Hypothalamus (tissue), 51 donors: ENCODE measurements at places on chromosomes 16 and 17.

DNA sequence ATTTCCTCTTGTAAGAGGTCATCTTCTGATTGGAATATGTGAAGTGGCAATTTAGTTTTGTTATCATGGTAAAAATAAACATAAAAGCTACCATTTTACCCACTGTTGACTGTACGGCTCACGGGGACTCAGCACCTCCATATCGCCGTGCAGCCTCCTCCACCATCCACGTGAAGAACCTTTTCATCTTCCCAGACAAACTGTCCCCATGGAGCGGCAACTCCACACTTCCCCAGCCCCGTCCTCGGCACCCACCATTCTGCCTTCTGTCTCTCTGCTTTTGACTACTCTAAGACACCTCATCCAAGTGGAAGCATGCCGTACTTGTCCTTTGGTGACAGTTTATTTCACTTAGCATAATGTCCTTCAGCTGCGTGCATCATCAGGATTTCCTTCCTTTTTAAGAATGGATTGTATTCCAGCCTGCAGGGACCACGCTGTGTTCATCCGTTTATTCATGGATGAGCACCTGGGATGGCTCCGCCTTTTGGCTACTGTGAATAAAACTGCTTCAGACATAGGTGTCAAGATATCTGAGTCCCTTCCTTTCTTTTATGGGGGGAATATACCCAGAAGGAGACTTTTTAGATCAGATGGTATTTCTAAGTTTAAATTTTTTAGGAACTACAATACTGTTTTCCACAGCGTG is 14.3 kb downstream of the FBXO31 start:
- no peak for DNase-seq

GRCh38 chr16:68490358-68490757 is 42.0 kb upstream of the SMPD3 start:
- DNase-seq: no peak

DNA sequence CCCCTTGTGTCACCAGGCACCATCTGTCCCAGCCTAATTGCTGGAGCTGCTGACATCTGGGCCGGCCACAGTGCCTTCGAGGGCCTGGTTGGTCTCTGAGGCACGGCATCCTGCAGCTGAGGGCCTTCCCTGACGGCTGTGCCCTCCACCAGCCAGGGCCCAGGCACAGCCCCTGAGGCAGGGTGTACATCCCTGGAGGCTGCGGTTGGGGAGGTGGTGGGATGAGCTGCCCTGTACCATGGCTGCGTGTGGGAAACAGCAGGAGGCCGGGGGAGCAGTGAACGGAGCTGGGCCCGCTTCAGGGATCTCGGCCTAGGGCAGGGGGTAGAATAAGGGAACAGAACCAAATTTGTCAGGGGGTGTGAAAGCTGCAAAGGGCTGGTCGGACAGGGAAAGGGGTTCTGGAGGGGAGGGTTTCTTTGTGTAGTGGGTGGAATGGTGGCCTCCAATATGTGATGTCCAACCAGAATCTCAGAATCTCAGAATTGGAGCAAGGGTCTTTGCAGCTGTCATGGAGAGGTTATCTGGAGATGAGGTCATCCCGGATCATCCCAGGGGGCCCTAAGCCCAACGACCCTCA is 10.0 kb upstream of the SLC38A10 start:
- no peak for DNase-seq

- DNase-seq: no peak
Measured at GRCh38 chr17:6660805-6661463, 9.4 kb downstream of the C17orf100 start.

GRCh38 chr17:29560316-29560715 is 6.5 kb downstream of the ABHD15 start:
- no peak for DNase-seq

GRCh38 chr16:50616883-50617645 is 64.0 kb downstream of the SNX20 start:
- DNase-seq: no peak

- DNase-seq: no peak
Measured at GRCh38 chr16:22955461-22956070, 141.6 kb downstream of the HS3ST2 start.
